ENCODE measurements at places on chromosomes 3 and 15.

GRCh38 chr15:60299452-60300047 lies 98.2 kb downstream of the ANXA2 start:
- DNase-seq: no peak

DNA sequence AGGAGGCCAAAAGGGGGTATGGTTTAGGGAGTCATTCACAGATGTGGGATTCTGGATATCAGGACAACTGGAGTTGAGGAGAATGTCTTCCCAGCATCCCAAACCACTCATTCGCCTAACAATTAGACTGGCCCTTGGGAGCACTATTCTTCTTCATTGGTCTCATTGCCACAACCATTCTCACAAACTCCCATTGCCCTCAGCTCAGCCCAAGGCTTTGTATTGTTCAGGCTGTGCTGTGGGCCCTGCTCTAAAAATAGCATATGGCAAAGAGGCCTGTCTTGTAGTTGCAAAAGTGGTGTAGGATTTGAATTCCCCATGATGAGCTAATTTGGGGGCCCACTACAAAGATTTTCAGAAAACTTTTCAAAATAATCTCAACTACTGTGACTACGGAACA lies 6.3 kb upstream of the ADAMTS9 start:
- DNase-seq: no peak

- no peak for DNase-seq
Measured at GRCh38 chr15:38647683-38648082, 83.1 kb upstream of the RASGRP1 start.

- no peak for DNase-seq
Measured at GRCh38 chr3:64353226-64353625, 128.0 kb upstream of the PRICKLE2 start.

DNA sequence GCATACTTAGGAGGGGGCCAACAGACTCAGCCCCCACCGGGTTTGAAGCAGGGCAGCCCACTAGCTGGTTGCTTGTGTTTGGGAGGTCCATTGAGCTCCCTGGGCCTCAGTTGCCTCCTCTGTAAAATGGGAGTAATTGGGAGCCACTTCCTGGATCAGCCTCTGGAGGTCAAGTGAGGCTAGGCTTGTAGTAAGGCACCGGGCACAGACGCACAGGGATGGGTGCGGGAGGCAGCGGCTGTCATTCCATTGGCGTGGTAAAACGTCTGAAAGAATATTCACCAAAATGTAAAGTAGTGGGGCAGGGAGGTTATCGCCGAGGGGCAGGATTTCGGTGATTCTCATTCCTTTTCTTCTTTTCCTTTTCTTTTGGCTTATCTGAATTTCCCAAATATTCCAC lies 64.6 kb downstream of the TLE3 start:
- no peak for DNase-seq

DNA sequence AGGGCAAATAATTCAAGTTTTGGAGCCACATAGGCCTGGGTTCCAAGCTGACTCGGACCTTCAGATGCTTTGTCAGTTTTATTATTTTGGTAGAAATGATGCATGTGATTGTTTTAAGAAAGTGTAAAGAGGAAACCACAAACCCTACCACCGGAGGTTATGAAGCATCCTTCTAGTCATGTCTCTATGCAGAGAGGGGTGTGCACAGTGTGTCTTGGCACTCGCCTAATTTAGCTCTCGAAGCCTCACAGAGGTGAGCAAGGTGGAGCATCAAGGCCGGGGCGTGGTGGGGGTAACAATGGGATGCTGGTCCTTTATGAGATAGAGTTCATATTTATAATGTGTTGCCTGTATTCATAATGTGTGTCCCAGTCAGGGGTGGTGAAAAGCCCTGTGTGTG lies 63.7 kb upstream of the SMAD6 start:
- peak; percentile 59 for DNase-seq

DNA sequence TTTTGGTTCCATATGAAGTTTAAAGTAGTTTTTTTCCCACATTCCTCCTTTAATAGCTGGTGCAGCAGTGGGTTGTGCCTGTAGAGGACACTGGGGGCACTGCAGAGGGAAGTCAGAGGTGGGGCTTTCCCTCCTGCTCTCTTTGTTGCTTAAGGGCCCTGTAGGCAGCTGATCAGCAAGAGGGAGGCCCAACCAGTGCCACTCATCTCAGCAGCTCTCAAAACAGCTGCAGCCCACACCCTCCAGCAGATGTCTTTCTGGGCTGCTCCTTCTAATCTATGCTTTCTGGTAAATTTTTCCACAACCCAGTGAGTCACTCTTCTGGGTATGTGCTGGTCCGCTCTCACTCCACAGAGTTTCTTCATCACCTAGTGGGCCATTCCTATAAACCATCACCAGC lies 263.8 kb downstream of the FEZF2 start:
- no peak for DNase-seq

DNA sequence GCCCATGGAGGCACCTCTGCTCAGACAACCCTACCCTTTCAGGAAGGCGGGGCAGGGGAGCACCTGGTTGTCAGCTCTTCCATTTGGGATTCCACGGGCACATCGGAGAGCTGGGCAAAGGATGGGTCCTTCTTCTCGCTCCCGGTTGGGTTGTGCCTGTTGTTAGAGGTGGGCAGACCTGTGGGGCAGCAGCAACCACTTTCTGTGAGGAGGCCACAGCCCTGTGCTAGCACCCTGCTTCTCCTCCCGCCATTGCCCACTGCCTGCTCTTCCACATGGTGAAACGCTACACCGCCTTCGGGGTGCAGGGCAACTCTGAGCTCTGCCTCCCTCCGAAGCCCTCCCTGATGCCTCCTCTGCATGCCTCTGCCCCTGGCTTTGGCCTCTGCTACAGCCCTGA lies 7.0 kb upstream of the HHATL start:
- DNase-seq: no peak

DNA sequence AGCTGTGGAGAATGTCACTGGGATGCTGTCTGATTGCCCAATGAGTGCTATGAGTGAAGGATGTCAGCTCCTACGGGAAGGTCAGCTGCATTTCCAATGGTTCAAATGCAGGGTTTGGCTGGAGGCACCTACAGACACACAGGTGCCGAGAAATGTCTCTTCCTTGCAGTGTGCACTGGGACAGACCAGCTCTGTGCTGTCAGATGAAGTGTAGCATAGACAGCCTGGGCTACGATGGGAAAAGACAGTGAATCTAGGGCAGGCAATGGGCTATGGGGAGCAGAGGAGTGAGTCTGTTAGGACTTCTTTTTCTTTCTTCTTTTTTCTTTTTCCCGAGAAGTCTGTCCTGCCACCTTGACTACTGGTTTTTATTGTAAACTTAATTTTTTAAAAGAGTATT lies 223.1 kb upstream of the EOMES start:
- DNase-seq: no peak

DNA sequence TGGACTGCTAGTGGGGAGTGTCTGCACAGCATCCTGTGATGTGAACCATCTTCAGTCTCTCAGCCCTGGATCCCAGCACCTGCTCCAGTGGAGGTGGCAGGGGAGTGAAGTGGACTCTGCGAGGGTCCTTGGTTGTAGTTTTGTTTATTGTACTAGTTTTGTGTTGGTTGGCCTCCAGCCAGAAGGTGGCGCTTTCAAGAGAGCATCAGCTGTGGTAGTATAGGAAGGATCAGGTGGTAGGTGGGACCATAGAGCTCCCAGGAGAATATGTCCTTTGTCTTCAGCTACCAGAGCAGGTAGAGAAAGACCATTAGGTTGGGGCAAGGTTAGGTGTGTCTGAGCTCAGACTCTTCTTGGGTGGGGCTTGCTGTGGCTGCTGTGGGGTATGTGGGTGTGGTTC lies 20.9 kb downstream of the NEK11 start:
- no peak for DNase-seq

DNA sequence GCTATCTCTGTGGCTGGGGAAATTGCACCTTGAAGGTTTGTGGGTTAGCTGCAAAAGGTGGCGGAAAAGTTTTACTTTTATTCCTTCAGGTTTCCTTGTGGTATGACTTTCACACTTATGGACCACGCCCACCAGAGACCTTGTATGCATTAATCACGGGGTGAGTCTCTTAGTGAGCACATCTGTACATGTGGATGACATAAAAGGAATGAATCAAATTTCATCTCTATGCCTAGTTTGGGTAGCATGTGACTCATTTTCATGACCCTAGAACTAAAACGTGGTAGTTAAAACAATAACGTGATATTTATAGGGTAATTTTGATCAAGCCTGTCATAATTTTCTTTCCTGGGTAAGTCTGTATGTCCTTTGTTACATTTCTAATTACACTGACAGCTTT lies 141.7 kb downstream of the PDCD6IP start:
- peak; percentile 16 for DNase-seq

GRCh38 chr15:81043935-81044575 lies 43.3 kb downstream of the TLNRD1 start:
- no peak for DNase-seq

DNA sequence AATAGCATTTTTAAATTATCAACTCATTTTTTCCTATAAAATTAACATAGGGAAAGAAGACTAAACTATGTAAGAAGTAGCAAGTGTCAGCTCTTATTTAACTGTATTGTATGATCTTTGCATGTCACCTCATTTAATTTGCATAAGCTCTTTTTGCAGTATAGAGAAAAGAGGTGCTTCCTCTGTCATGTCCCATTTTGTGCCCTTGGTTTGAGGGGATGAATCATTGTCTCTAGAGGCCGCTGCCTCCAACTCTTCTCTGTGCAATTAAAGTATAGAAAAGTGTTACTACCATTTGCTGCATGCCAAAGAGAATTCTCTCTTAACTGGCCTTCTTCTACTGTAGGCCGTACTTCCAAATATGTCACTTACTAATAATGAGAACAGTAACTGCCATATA lies 93.4 kb downstream of the LRRC28 start:
- DNase-seq: peak; percentile 8

GRCh38 chr3:100993309-100993708 lies at the start of gene ABI3BP:
Gene ABI3BP, minus strand, starts transcription at chr3:100993421. Its CDS starts 37 bp downstream, at chr3:100993384.
- no peak for DNase-seq

DNA sequence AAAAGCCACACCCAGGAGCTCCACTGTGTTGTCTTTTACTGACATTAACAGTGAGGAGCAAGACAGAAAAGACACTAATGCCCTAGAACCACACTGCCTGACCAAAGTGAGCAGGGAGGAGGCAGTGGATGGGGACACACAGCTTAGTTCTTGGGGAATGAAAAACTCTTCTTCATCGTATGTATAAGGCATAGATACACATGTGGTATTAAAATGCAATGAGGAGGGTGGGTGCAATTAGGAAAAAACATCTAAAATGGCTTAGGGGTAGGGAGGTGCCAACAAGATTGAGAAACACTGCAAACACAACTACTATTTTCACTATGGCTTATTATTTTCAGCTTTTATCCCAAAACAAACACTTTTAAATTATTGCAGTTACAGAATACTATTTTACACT lies 15.5 kb downstream of the KLHL25 start:
- no peak for DNase-seq

DNA sequence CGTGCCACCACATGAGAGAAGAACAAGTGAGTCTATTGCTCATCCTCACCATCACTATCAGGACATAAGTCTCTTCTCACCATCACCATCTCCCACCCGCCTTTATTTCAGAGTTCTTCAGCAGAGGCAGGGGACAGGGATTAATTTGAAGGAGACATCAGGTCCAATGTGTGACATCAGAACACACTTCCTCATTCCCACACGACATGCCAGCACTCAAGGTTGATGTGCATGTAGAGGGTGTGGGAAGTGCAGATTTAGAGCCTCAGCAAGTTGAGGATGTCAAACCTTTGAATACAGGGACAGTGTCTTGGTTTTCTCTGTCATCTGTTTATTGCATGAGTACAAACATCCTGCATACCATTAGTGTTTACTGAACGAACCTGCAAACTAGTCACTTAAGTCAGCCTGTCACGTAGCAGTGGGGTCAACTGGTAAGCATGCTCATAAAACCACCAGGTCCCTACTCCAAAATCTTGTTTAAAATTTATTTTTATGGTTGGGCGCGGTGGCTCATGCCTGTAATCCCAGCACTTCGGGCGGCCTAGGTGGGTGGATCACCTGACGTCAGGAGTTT lies 104.4 kb downstream of the MYLK start:
- no peak for DNase-seq

DNA sequence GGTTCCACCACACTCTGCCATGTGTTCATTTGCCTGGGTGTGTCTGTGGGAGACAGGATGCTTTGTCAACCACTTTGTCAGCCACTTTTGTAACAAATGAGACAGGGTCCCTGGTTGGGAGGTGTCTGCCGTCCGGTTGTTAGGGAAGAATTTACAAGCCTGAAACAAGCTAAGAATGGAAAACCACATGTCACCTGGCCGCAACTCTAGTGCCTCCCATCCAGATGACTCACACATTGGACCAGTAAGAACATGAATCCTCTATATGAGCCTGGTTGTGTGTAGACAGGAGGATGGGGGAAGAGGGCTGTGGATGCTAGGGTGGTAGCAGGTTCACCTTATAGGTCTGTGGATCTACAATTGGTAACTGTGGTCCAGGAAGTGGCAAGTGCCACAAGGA lies 335.3 kb downstream of the CLSTN2 start:
- no peak for DNase-seq

- peak; percentile 74 for DNase-seq
Measured at GRCh38 chr3:149247929-149248691, 26.5 kb upstream of the CP start.

GRCh38 chr15:67468416-67468815 lies 52.5 kb upstream of the C15orf61 start:
- no peak for DNase-seq

DNA sequence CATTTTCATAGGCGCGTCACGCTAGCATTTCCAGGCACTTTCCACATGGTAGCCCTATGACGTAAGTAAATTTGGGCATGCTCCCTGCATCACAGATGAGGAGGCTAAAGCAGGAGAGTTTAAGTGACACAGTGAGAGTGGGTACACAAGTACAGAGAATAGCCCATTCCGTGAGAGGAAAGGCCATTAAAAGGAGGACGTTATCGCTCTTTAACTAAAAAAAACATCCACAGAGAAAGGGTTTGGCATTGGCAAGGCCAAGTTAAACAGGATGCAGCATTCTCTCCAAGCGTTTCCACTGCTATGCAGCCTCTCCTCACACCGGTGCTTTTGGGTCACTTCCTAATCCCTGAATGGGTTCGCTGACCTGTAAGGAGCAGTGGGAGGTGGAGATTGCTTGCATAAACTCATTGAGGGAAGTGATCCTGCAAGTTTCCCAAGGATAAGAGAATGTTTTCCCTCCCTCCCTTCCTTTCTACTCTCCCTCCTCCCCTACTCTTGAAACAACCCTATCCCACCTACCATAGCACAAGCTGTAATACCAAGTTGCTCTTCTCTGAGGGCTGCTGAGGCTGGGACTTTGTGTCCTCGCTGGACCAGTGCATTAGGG lies 147.7 kb downstream of the VGLL4 start:
- no peak for DNase-seq

DNA sequence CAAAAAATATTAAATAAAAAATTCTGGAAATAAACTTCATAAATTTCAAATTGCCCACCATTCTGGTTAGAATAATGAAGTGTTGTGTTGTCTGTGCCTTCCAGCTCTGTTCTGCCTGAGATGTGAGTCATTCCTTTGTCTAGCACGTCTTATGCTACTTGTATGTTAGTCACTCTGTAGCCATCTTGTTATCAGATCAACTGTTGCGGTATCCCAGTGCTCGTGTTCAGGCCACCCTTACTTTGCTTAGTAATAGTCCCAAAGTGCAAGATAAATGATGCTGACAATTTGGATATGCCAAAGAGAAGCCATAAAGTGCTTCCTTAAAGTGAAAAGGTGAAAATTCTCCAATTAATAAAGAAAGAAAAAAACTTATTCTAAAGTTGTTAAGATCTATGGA lies 527.5 kb downstream of the NAALADL2 start:
- no peak for DNase-seq

GRCh38 chr3:130851277-130851676 lies 42.6 kb upstream of the ATP2C1 start:
- peak; percentile 16 for DNase-seq

Measured in activated CD4-positive, alpha-beta T cell treated with anti-CD3 and anti-CD28 coated beads, Interleukin-10, Interleukin-2, amounts not matched to agents 100 ng/mL and 50 ng/mL, durations not matched to agents 16 hours and 8 hours (primary cell).